ENCODE measurements at places on chromosomes 6 and 20.

- DNase-seq: peak; percentile 38
These were observed 158.1 kb downstream of the DTNBP1 start for GRCh38 chr6:15504581-15505350.

DNA sequence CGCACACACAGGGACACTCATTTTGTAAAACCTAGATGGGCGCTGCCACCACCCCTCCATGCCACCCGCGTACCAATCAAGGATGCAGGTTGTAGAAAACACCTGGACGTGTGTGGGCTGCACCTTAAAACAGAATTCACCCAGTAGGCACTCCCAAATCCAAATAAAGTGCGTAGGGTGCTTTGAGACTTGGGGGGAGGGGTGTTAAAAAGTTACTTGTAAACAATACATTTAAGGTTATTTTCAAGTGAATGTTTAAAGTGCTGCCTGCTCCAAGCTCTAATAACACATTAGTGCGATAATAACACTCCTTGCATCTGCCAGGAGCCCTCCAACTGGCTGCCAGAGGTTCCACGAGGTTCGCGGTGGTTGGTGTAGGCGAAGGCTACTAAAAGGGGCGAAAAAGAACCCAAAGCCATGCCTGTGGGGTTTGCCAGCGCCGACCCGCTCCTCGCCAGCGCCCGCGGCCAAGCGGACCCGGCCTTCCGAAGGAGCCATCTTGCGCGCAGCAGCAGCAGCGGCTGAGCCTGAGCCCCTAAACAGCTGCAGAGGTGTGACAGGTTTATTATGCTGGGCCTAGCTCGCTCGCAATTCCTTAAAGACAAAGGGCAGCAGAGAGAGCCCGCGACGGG lies 11.5 kb downstream of the FOXC1 start:
- no peak for DNase-seq

DNA sequence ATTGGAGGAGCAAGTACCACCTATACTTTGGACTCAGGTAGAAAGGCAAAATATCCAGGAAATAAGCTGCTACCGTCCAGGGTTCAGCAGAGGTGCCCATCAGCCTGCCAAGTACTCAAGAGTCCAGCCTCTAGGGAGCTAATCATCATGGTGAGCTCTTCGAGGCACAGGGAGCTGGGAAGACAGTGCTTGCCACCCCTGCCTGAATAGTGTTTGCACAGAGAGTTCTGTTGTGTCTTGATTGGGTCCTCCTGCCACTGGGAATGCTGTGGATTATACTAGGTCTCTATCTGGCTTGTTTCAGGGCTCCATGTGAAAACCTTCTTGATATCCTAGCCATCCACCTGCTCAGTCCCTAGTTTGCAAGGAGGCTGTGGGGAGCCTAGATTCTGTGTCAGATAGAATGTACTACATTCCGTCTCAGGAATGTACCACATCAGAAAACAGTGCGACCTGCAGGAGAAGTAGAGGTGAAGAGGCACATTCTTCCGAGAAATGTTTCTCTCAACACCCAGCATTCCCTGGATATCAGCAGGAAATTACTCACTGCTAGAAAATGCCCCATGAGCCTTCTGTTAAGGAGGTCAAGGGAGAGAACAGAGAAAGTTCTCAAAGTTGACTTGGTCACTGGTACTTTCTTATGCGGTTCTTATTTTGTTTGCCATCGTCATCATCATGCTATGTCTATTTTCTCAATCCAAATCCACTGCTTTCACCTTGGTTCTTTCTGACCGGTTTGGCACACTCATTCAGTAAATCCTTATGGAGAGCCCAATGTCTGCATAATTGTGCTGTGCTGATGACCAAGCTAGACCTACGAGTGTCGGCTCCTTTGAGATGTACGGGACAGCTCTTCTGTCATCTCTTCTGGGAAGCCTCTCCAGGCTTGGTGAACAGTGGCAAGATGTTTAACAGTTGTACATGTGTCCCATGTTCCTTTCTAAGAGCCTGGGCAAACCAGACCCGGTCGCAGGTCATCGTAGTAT lies 30.7 kb downstream of the PTPN1 start:
- DNase-seq: no peak

DNA sequence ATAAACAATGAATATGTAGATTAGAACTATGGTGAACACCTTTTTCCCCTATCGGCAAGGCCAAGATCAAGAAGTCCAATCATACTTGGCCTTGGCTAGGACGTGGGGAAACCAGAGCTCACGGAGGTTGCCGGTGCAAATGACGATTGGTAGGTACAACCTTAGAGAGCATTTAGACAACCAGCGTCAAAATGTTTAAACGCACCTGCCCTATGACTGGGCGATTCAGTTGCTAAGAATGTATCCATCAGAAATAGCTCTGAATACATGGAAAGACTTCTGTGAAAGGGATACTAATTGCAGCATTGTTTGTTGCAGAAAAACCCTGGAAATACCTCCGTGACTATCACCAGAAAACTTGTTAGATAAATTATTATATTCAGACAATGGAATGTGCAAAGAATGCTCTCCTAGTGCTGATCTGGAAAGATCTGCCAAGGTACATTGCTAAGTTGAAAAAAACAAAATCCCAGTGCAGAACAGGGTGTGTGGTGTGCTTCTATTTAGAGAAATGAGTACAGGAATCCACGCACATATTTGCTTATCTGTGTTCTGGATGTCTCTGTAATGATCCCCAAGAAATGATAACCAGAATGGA lies 48.0 kb upstream of the PTPN1 start:
- DNase-seq: no peak

DNA sequence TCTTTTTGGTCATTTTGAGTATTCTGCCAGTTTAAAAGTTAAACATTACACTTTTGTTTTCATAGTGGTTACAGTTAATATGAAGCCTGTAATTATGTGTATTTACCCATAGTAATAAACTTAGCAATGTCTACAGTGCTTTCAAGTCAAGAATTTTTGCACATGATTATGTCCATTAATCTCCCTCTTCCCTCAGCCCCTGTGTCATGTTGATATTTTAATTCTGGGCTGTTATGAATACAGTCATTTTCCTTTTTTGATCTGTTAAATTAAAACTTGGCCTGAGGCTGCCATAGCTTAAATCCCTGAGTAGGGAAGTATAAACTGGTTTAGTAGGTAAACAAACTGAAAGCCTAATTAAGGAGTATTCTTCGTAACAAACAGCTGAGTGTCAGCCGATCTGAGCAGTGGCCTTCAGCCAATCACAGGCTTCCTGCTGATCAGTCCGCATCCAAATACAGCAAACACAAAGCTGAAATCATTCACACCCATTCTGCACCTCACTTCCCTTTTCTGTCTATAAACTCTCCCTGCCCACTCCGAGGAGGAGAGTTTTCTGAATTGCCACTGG lies 9.5 kb upstream of the SFT2D1 start:
- DNase-seq: no peak

- no peak for DNase-seq
These were observed 524.5 kb downstream of the BMP2 start for GRCh38 chr20:7291946-7292345.

GRCh38 chr20:19835533-19836222 lies 77.6 kb downstream of the RIN2 start:
- DNase-seq: peak; percentile 40

DNA sequence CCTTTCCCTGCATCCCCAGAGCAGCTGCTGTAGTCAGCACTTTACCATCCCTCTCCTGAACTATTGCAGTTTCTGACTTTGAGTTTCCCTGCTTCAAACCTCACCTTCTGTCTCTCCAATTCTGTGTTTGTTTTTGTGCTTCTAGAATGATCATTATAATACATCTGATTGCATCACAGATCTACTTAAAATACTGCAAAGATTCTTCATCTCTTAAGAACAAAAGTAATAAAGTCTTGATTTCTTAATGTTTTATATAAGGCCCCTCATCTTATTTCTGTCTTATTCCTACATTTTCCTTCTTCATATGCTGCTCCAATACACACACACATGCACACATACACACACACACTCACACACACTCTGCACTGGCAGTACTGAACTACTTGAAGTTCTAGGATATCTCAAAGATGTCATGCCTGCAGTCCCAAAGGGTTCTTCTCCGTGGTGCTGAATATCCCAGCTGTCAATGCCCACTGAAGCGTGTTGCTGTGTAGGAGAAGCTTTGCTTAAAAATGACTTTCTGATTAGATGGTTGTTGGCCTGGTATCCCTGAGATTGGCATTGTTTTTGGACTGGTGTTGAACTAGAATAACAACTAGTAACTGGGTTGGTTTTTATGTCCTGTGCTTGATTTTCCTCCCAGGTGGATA lies 97.2 kb downstream of the MAP3K4 start:
- DNase-seq: no peak

DNA sequence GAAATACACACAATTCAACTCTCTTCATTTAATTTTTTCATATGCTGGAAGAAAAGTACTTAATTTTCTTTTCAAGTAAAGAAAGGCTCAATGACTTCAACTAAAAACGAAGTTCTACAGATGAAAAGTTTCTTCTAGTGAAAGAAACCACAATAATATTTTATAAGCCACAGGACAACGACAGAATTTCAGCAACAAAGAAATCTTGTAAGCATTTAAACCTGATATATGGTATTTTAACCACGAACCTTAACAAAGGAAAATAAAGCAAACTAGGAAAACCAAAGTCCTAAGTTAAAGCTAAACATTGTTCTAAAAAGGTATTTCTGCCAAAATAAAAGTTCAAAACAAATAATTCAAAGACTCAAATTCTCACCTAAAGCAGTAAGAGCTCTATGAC lies 24.6 kb upstream of the DST start:
- DNase-seq: no peak

GRCh38 chr6:41469156-41470028 lies 76.8 kb upstream of the FOXP4 start:
- no peak for DNase-seq

- peak; percentile 47 for DNase-seq
These were observed 2.8 kb upstream of the DIDO1 start for GRCh38 chr20:62929051-62929538.

DNA sequence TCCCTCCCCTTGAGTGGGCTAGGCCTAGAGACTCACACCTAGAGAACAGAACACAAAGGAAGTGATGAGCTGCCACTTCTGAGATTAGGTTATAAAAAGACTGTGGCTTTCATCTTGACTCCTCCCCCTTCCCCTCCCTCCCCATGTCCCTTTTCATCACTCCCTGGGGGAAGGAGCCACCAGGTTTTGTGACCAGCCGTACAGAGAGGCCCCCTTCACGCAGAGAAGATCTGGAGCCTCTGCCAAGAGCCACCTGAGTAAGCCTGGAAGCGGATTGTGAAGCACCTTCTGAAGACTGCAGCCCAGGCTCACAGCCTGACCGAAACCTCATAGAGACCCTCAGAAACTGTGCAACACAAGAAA lies 118.4 kb upstream of the NXT1 start:
- DNase-seq: no peak

DNA sequence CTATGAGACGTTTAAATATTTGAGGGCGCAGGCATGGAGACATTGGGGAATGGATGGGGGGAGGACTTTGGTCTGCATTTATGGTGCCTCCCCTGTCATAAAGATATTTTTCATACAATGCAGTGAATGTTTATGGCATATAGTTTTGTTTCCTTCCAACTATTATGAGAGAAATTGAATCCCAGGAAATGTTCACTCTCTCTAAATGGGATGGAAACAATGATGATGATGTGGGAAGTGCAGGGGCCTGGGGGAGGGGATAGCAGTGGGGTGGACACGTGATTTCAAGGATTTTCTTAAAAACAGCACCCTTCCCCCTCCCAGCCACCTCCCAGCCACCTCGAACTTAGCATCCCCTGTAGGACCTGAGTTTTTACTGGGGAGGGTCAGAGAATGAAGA lies 69.9 kb downstream of the TOX2 start:
- DNase-seq: no peak

- DNase-seq: no peak
These were observed 774.2 kb upstream of the FLRT3 start for GRCh38 chr20:15111654-15112053.

- DNase-seq: no peak
These were observed 250.9 kb downstream of the TPBG start for GRCh38 chr6:82614518-82614917.

- no peak for DNase-seq
These were observed 126.6 kb upstream of the SPACA1 start for GRCh38 chr6:87921034-87921433.

GRCh38 chr6:133889557-133890403 lies 867 bp downstream of the TCF21 start:
- DNase-seq: no peak

GRCh38 chr20:45508068-45508886 lies 7.1 kb downstream of the SPINT3 start:
- no peak for DNase-seq

- DNase-seq: no peak
These were observed 76.6 kb upstream of the HSF2 start for GRCh38 chr6:122322824-122323223.

GRCh38 chr20:53247468-53248103 lies 275.4 kb downstream of the TSHZ2 start:
- no peak for DNase-seq

Measured in cerebellum (tissue), 4 donors.